SJSA1 (cell line): ENCODE measurements at places on chromosomes 7 and 10. TPM values are rescaled to one million over a fixed set of nuclear protein-coding genes. Genes with fewer than 3 reads are reported as not detected.

- DNase-seq = no peak
Measured at GRCh38 chr7:128026551-128026950, 4.7 kb downstream of the LRRC4 start.

DNA sequence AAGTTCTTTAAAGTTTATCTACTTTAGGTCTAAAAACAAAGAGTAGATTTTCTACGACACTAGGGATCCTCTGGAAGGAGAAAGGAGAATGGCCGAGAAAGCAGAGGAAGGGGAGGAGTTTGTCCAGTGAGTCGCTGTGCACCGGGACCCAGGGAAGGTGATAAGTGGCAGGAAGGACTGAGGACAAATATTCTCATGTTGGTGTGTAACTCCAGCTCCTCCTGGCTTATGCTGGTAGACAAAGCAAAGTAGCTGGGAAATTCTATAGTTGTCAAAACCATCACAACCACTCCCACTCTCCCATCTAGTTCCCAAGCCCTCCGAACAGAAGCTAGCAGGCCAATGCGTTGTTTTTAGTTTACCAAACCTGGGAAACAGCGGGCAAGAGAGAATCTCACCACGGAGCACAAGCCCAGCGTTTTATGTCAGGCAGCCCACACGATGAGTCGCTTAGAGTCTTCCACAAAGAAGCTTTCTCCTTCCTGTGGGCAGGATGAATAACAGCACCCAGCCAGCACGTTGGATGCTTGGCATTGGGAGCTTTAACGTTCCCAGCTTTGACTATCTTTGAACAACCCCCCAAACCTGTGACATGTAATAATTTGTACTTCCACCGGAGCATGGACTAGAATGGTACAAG lies 32.9 kb upstream of the JCAD start:
- no peak for DNase-seq

Gene TMEM168
- total RNA-seq = 16.6 and 21.5 TPM in 2 replicates

DNA sequence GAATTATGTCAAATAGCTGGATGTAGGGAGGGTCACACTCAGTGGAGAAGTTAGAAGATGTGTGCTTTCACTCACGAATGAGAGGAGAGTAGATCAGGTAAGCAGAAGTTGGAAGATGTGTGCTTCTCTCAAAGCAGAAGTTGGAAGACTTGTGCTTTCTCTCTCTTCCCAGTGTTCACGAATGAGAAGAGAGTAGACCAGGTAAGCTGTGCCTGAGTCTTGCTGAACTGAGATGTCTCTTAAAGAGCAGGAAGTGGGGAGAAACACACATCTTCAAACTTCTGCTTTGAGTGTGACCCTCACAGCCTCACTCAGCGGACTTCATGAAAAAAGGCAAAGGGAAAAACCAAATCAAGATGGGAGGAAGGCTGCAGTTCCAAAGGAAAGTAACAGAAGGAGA lies 7.0 kb upstream of the TMEM243 start:
- no peak for DNase-seq

DNA sequence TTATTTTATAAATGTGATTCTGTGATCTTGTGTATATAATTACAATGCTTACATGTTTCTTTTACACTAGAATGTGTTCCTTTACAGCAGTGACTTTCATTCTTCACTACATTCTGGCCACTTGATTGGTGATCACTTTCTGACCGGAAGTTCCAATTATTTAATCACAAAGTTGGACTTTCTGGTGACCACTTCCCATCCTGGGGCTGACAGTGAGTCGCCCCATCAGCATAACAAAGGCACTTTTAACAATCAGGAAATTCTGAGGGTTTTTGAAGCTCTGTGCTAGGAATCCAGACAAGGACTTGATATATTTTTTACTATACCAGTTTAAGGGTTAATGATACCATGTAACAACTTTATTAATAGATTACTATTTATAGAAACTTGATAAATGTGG lies 282.3 kb upstream of the KAT6B start:
- DNase-seq = peak; percentile 13

DNA sequence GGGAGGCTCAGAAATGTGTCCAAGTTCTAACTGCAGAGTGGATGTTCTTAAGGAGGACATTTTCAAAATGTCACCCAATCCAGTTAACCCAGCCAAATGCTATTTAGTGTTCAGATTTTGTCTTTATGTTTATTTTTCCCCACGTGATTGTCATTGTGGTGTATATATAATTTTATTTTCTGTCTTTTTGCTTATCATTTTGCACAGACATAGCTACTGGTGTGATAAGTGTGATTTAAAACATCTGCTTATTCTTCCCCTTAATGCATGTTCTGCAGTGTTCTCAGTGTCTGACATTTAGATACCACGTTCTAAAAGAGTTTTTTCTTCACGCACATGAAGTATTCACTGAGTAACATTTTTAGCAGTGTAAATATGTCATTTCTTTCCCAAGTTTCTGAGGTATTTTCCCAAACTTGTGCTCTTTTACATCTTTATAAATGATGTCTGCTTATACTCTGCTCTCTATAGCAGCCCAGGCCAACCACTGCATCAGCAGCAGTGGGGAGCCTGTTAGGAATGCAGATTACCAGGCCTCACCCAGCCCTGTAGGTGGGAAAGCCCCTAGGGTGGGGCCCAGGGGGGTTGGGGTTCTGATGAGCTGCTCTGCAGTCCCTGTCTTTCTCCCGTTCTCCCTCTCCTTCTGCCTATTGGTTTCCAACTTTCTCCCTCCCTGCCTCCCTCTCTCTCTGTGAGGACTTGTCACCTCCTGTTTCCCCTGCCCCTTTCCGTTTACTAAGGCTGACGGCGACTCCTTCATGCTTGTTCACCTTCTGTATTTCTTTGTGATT lies 20.8 kb downstream of the ADCY1 start:
- no peak for DNase-seq

DNA sequence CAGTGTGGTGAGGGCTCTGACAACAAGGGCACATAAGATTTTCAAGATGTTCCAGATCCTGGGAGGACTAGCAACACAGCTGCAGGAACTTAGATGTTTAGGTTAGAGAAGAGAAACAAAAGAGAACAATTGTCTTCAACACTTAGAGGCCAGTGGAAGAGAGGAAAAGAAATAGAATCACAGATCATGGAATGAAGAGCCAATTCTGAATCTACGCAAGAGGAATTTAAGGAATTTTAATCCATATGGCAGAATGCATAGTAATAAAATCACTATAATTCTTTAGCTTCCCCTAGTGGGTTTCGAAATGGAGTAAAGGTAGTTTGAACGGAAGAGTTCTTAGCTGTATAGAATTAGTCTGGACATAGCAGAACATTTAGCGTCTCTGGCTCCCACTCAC lies 114.6 kb upstream of the LRRTM3 start:
- DNase-seq = no peak

DNA sequence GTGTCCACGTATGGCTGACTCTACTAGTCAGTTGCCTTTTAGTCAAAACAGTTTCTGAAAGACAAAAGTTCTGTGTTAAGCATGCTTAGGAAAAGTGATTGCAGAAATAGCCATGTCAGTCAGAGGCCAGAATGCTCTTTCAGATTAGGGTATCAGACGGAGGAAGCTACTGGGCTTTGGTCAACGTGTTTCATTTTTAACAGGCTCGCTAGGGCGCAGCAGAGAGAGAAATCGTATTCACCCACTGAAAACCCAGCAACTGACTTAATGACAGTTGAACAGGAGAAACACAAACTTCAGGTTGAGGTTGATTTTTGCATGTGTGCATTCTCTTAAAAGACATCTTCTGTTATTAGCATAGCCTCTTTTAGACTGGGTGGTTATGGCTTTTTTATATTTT lies 322.6 kb upstream of the KIAA1217 start:
- no peak for DNase-seq

GRCh38 chr7:143002106-143002505 lies 24.8 kb downstream of the OR9A2 start:
- DNase-seq = no peak

Gene OPN4
- not detected in 2 replicates for total RNA-seq

GRCh38 chr10:11699550-11700097 lies 42.6 kb upstream of the ECHDC3 start:
- DNase-seq = no peak

GRCh38 chr7:2725178-2726105 lies 37.4 kb downstream of the AMZ1 start:
- DNase-seq = no peak

Gene OPALIN
- total RNA-seq = not detected in 2 replicates

DNA sequence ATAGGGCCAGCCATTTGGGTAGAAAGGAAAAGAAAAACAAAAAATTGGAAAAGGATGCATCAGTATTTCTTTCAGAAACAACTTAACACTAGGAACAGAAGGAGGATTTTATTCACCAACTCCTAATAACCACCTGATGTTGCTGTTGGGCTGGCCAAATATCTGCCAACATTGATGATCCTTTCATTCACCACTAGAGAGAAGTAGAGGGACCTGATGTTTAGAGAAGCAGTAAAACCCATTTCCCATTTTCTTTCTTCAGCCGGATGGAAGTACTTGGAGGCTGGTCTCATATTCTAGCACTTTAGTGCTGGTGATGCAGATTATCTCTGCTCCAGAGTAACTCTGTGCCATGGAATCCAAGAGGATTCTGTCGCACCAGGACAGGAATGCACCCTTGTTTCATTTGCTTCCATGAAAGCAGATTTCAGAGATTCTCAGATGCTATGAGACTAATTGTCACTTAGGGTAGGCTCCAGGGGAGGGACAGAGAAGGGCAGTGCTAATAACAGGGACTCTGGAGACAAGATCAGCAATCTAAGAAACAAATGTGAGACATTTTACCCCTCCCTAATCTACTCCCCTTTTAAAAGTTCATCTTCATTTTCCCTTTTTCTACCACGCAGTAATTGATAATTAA lies 3.1 kb downstream of the KLLN start:
- DNase-seq = peak; percentile 59

DNA sequence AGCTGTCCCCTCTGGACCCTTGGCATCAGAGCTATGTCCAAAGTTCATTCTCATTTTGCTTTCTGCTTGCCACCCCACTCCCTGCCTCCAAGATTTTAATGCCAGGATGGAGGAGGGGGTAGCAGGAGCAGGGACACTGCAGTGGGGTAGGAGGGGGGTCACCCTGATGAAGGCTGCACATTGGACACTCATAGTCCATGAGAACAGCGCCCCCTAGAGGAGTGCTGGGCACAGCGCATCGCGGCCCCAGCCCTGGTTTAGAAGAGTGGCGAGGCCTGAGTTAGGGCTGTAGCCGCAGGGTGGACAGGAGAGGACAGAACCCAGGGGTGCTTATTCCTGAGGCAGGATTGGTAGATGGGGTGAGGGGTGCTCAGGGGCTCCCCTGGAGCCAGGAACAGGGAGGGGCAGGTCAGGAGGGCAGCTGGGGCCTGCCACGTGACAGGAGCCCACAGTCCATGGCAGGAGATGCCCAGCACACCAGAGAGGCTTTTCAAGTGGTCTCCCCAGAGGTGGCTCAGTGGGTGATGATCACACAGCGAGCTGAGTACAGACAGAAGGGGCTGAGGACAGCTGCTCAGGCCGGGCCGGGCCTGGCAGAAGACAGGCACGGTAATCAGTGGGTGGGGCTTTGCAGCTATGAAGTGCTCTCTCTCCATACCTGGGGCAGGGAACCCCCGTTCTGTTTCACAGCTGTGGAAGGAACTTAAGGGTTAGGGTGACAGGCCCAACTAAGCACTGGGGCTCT lies 71.4 kb downstream of the NEURL1 start:
- no peak for DNase-seq

- no peak for DNase-seq
Measured at GRCh38 chr10:100303724-100304319, 17.3 kb upstream of the BLOC1S2 start.

DNA sequence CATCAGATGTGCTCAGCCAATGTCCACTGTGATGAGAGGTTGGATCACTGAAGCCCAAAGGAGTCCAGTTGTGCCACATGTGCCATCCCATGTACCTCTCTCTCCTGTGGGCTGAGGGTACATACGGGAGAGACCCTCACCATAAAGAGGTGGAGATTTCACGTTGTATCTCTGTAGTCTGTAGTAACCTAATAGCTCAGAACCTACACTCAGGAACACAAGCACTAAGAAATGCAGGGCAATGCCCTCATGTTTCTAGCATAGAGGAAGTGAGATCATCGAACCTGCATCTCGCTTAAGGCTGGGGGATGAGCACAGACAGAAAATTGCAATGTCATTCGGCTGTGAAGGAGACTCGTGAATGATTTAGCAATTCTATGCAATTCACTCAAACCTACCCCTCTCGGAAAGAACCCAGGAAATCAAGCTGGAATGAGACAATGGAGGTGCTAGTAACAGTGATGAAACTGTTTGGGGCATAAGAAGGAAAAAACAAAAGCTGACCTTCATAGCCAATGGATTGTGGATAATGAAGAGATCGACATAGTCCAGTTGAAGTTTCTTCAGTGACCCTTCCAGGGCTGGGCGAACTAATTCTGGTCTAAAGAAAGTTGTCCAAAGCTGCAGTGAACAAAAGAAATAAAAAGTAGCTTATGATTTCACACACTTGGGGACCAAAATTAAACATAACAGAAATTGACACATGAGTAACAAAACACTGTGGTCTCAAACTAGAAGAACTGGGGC lies 80.3 kb upstream of the UCN3 start:
- DNase-seq = peak; percentile 47

Gene HOXA3
- 0.13 and 1.8 TPM in 2 replicates for total RNA-seq

DNA sequence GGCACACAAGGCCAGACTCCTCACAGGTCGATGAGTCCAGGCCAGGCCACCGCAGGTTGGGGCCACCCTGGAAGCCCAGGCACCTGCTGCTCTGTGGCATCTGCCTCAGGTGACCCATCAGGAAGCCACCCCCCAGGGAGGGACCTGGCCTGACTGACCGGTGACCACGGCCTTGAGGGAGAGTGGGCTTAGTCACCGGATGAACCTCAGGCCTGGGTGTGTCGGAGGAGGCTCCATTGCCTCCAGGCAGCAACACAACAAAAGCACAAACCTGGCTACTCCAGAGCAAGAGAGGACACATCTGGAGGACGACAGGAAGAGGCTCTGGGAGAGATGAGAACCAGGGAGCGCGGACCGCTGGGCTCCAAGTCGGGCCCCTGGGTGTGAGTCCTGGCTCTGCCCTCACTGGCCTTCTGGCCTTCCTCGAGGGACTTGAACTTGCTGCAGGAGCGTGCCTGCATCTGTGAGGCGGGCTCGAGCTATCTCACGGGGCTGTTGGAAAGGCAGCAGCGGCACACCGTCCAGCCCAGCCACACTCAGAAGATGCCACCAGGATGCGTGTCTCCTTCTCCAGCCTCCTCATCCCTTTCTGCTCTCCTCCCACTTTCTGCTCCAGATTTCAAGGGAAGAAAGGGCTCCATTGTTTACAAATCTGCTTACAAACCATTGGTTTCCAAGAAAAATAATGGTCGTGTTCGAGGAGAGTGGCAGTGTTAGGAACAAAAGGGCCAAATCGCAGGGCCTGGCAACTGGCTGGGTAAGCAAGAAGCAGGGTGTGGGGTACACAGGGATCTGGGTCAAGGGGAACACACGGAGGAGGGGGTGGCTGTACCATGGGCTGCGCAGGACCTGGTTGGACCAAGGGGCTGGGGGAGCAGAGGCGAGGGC lies 152.9 kb downstream of the ADAM12 start:
- DNase-seq = no peak
